ENCODE measurements at places on chromosomes 12 and 14. TPM values are rescaled to one million over a fixed set of nuclear protein-coding genes. Genes with fewer than 3 reads are reported as not detected.

The GPR132 gene
- 0.76 TPM for polyA plus RNA-seq

The ANKRD33 gene
- not detected for polyA plus RNA-seq

The FERMT2 gene
- polyA plus RNA-seq = 25.9 TPM

The CD27 gene
- polyA plus RNA-seq = 5.8 TPM

The KRT72 gene
- not detected for polyA plus RNA-seq

The EPYC gene
- polyA plus RNA-seq = not detected

The ZFHX2 gene
- polyA plus RNA-seq = not detected

The CEP170B gene
- 15.4 TPM for polyA plus RNA-seq

The MAP1LC3B2 gene
- not detected for polyA plus RNA-seq

The CLEC4E gene
- 1.3 TPM for polyA plus RNA-seq

The DCD gene
- not detected for polyA plus RNA-seq

The NYNRIN gene
- polyA plus RNA-seq = 2.3 TPM

The JPH4 gene
- 0.50 TPM for polyA plus RNA-seq

The CCDC175 gene
- polyA plus RNA-seq = not detected

The SMCO2 gene
- not detected for polyA plus RNA-seq

The AQP2 gene
- polyA plus RNA-seq = not detected

The CYP46A1 gene
- polyA plus RNA-seq = 0.68 TPM

The OTOGL gene
- polyA plus RNA-seq = not detected

The ANAPC7 gene
- 17.6 TPM for polyA plus RNA-seq

The FITM1 gene
- 1.9 TPM for polyA plus RNA-seq

The OTX2 gene
- not detected for polyA plus RNA-seq

The TMED8 gene
- polyA plus RNA-seq = 4.3 TPM

The C14orf180 gene
- polyA plus RNA-seq = 0.40 TPM

The PDZRN4 gene
- 1.3 TPM for polyA plus RNA-seq

The KCNA5 gene
- not detected for polyA plus RNA-seq

The KDM5A gene
- 4.3 TPM for polyA plus RNA-seq
